ENCODE measurements at places on chromosomes 6 and 20.

- DNase-seq, result no peak
Observed at GRCh38 chr20:40683221-40683893, 5.7 kb downstream of the MAFB start.

- no peak for DNase-seq
Observed at GRCh38 chr6:20416567-20417345, 15.1 kb downstream of the E2F3 start.

- peak; percentile 49 for DNase-seq
Observed at GRCh38 chr20:20593447-20594170, 118.8 kb downstream of the RALGAPA2 start.

DNA sequence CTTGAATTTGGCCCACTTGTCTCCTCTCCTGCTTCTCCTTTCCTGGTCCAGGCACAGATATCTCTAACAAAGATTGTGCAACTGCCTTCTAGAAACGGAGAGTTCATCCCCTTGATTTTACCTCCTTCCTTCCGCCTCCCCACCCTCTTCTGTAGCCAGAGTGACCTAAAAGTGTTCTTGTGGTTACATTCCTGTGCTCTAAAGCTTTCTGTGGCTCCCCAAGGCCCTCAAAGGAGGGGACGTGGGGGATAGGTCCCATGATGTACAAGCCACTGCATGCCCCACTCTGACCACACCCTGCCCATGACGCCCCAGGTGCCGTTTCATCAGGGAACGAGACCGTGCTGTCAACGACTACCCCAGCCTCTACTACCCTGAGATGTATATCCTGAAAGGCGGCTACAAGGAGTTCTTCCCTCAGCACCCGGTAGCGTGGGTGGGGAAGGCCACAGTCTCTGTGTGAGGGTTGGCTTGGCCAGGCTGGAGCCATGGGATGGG lies 8.2 kb downstream of the CDC25B start:
- no peak for DNase-seq

DNA sequence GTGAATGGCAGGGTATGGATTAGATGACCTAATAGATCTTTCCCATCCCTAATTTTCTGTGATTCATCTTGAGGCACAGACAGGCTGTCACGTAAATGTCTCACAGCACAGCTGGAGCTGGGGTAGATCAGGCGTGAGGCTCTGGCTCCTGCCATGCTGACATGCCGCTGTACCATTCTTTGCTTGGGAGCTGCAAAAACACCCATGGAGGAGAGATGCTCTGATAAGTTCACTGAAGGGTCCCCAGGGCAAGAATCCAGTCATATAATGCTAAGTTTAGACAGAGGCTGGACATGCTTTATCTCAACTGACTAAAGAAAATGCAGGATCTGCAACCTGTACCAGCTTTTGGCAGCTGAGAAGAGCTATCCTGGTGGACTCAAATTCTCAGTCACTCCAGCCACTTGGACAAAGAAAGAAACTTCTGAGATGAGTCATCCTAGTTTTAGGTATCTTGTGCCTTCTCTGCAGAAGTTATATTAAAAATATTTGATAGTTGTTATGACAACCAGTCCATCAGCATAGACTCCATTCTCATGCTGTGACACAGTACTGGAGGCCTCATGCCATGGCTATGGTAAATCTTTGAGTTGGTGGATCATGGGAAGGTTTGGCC lies 185.1 kb upstream of the RAB32 start:
- DNase-seq, result no peak

DNA sequence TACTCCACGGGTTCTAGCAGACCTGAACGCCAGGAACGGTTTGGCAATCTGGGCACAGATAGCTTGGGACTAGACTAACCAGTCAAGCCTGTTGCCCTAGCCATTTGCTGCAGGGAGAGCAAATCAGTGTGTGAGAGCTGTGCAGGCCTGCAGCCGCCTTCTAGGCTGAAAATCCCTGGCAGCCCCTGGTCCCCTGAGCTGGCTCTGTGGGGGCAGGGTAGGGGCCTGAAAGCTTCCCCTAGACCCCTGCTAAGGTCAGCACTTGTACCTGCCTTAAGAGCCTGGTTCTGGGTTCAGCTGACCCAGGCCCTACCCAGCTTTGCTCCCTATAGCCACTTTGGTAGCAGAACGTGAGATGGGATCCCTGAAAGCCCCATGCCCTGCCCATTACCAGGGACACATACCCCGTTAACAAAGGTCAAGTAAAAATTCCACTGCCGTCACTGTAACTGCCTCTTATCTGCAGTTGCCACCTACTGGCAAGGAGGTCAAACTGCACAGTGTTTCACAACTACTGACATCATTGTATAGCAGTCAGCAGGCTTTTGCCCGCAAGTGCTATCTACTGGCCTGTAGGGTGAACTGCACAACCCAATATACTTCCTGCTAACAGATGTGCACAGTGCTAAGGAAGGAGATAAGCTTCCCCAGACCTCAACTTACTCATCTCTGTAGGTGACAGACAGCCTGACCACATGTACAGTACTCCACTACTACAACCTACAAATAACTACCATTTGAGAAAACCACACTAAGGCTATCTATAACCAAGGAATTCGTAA lies 95.1 kb upstream of the OLIG3 start:
- DNase-seq, result peak; percentile 29

GRCh38 chr6:108673602-108674001 lies 112.9 kb downstream of the FOXO3 start:
- DNase-seq, result no peak

DNA sequence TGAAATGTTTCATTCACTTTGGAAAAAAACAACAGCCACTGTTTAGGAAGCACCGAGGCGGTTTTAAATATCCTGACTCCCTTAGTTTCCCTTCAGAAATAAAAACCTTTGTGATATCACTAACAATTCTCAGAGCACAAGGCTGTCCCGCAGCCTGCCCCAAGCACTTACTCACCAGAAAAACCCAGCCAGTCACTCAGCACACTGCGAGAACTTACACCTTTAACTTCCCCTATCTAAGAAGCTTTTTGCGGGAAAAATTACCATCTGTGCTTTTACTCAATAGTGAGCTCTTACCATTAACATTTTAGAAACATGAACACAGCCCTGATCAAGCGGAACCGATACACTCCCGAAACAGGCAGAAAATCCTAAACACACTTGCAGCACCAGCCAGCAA lies 9.3 kb downstream of the ZBTB46 start:
- no peak for DNase-seq

DNA sequence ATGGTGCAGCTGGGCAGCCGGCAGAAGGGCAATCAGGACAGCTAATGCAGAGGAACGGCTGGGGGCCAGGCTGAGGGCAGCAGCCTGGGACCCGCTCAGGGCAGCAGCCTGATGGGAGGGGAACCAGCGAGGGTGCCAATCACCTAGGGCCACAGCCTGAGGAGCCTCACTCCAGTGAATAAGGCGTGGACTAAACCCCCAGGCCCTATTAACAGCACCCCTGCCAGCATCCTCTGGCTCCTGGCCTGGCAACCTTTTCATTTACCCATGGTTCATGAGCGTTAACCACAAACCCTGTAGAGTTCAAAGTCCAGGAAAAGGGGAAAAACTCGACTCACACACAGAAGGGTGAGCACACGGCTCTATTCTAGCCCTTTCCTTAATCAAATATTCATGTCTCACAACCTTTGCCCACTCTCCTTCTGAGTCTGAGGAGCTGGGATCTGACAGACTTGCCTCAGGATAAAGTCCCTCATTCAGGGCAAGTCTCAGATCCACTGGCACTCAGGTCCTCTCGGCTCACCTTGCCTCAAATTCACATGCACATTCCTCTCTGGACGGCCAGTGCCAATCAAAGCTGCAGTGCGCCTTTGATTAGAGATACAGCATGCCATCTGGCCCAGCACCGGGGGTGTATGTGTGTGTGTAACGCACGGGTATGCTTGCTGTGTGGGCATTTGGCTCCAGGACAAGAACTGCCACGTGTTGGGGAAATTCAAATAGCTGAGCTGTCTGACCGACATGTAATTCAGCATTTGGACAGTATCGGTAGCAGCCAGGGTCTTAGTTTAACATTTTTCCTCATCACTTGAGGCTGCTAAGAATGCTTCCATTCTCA lies 86.9 kb upstream of the TRAF3IP2 start:
- DNase-seq, result peak; percentile 61
